Thyroid gland (tissue), 4 donors: ENCODE measurements at places on chromosomes 3 and 15. TPM values are rescaled to one million over a fixed set of nuclear protein-coding genes. Genes with fewer than 3 reads are reported as not detected.
A peak's percentile ranks its signal among the peaks of the same experiment; 100 is the strongest.

Gene ATP13A5
- 1.6 TPM for total RNA-seq

Gene TP63
- total RNA-seq: not detected

Gene MRPL46
- total RNA-seq: 28.2 TPM

DNA sequence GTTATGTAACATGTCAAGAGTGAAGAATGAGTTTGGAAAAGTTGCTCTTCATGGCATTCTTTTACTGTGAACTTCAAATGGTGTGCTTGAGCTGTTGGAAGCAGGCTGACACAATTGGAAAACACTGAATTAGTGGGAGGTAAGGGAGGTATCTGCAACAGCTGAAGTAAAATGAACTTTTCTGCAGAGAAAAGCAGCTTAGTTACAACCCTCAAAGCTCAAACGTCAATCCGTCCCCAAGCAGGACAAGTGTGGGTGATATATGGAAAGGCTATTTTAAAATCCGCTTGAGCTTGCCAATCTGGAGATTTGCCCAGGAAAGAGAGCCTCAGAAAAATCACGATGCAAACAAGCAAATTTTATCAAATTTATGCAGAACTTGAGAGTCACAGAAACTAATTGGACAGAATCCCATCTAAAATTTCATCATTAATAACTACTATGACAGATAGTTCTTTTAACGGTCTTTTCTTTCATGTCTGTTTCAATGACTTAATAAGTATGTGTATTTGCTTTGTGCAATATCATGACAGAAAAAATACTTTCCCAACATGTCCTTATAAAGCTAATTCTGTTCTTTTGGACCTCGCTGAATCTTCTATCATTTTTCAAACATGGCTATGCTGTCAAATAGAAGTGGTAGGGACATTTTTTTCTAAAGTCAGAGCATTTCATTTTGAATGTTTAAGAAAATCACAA is 266.6 kb upstream of the SLITRK3 start:
- no peak overlapping the region for H3K4me3 ChIP-seq
- no peaks in the 10 kb centered on the region for H3K36me3 ChIP-seq
- H3K27ac ChIP-seq: no peak overlapping the region
- H3K27me3 ChIP-seq: no peaks in the 10 kb centered on the region

DNA sequence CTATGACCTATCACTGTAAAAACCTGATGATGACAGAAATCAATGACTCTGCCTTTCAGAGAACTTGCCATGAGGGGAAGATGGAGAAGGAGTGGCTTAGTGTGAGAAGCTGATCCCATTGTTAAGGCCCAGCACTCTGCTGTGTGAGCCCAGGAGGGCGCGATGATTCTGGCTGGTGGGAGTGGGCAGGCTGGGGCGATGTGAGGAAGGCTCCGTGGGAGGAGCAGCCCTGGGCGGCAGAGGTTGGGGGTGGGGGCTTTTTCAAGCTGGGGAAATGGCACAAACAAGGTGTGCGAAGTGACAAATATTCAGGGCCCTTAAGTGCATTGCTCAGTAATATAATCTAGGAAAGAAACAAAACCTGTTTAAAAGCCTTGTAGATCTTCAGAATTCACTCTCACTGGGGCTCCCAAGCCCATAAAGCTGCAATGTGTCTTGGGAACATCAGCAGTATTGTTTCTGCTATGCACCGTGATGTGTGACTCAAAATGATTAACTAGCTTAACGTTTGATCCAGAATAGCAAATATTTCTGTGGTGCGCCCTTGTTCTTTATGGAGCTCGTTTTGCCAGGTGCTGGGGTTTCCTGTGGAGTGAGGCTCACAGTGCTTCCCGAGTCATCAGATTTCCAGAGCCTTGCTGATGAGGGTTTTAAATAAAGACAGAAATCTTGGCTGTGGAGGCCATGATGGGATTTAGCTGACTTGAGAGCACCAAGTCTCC is 141.0 kb downstream of the CHDH start:
- no peaks in the 10 kb centered on the region for H3K27me3 ChIP-seq
- H3K4me1 ChIP-seq: no peaks in the 10 kb centered on the region
- no peaks in the 10 kb centered on the region for H3K36me3 ChIP-seq

GRCh38 chr3:23277688-23278087 is 74.6 kb downstream of the UBE2E2 start:
- DNase-seq: no peak
- no peak overlapping the region for H3K4me3 ChIP-seq
- H3K27ac ChIP-seq: no peak overlapping the region
- H3K27me3 ChIP-seq: no peaks in the 10 kb centered on the region
- no peaks in the 10 kb centered on the region for H3K4me1 ChIP-seq
- H3K36me3 ChIP-seq: no peaks in the 10 kb centered on the region

GRCh38 chr3:32184187-32184730 is 54.2 kb upstream of the CMTM8 start:
- H3K27ac ChIP-seq: no peak overlapping the region
- H3K36me3 ChIP-seq: no peaks in the 10 kb centered on the region
- no peak overlapping the region for H3K4me3 ChIP-seq
- no peaks in the 10 kb centered on the region for H3K27me3 ChIP-seq
- DNase-seq: no peak
- H3K4me1 ChIP-seq: peaks cover 6% of the 10 kb centered on the region

DNA sequence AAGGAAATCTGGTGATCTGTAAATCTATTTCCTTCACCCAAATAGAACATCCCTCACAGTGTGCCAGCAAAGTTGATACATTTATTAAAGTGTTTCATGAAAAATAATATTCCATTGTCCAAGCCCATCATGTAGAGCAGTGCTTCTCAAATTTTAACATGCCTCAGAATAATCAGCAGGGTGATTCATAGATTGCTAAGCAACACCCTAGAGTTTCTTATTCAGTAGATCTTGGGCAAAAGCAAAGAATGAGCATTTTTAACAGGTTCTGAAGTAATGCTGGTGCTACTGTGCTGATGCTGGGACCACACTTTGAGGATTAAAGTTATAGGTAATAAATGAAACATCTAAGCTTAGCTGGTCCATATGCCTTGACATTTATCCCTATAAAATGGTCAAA is 210.5 kb downstream of the ZIC4 start:
- H3K4me3 ChIP-seq: no peak overlapping the region
- H3K27ac ChIP-seq: no peak overlapping the region
- H3K4me1 ChIP-seq: no peaks in the 10 kb centered on the region
- no peak for DNase-seq
- H3K27me3 ChIP-seq: no peaks in the 10 kb centered on the region

GRCh38 chr15:94026458-94027304 is 204.7 kb upstream of the MCTP2 start:
- H3K27me3 ChIP-seq: no peaks in the 10 kb centered on the region
- no peaks in the 10 kb centered on the region for H3K4me1 ChIP-seq
- no peak overlapping the region for H3K27ac ChIP-seq
- no peak for DNase-seq
- no peak overlapping the region for H3K4me3 ChIP-seq
- H3K36me3 ChIP-seq: no peaks in the 10 kb centered on the region

DNA sequence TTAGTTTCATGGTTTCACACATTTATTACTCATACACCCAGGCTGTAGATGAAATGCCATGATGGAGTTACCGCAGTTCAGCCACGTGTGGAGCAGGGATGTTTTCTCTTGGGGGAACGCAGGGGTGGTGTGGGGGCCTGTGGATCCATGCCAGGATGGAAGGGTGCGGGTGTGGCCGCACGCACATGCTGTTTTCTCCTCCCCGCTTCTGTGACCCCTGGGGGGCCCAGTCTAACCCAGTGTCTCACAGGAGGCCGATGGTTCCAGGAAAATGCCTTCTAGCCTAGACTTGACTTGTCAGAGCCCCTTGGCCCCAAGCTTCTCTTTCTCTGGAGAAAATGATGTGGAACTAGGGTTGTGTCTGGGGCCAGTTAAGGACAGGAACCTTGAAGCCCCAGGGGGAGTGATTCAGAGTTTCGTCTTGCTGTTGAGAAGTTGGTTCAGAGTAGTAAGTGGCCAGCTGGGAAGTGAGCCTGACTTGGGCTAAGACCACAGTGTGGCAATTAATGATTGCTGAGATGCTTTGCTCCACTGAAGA is 240.4 kb upstream of the BHLHE40 start:
- H3K4me3 ChIP-seq: no peak overlapping the region
- no peaks in the 10 kb centered on the region for H3K36me3 ChIP-seq
- DNase-seq: no peak
- H3K27me3 ChIP-seq: no peaks in the 10 kb centered on the region
- H3K4me1 ChIP-seq: peaks cover 60% of the 10 kb centered on the region
- peak overlapping the region; percentile 91 for H3K27ac ChIP-seq

GRCh38 chr3:114155370-114155821 is 23.5 kb downstream of the DRD3 start:
- no peaks in the 10 kb centered on the region for H3K36me3 ChIP-seq
- H3K4me3 ChIP-seq: no peak overlapping the region
- H3K4me1 ChIP-seq: no peaks in the 10 kb centered on the region
- no peak for DNase-seq
- no peaks in the 10 kb centered on the region for H3K27me3 ChIP-seq

DNA sequence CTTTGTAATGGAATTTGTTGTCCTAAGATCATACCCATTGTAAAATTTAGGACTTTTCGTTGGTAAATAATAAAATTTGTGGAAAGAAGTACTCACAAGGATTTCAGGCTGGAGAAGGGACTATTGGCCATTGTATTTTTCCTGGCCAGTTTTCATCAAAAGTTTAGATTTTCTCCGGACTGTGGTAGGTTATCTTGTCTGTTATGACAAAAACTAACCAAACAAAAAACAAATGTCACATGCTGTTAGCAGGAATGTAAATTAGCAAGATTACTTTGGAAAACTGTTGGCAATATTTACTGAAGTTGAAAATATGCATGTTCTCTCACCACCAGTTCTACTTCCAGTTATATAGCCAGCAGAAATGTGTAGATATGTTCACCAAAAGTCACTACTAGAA is 27.8 kb downstream of the PDE8A start:
- H3K4me3 ChIP-seq: no peak overlapping the region
- H3K36me3 ChIP-seq: no peaks in the 10 kb centered on the region
- no peak for DNase-seq
- no peak overlapping the region for H3K27ac ChIP-seq
- H3K27me3 ChIP-seq: no peaks in the 10 kb centered on the region

DNA sequence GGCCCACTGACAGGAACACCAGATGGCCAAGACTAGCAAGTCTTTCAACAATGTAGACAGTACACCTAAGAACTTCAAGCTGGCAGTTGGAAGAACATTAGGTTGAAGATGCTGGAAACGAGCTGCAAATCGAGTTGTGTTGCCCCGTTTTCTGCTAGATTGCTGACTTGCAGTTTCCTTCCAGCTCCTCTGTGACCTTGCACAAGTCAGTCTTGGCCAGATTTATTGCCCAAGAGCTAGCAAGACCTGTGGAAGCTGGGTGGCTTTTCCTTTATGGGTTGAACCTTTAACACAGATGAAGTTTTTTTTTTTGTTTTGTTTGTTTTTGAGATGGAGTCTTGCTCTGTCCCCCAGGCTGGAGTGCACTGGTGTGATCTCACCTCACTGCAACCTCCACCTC is 2.9 kb upstream of the RBM6 start:
- no peaks in the 10 kb centered on the region for H3K36me3 ChIP-seq
- no peaks in the 10 kb centered on the region for H3K27me3 ChIP-seq
- DNase-seq: no peak
- no peak overlapping the region for H3K27ac ChIP-seq
- no peak overlapping the region for H3K4me3 ChIP-seq

GRCh38 chr3:4831580-4831950 is 147.7 kb upstream of the BHLHE40 start:
- H3K36me3 ChIP-seq: no peaks in the 10 kb centered on the region
- DNase-seq: peak; percentile 50
- H3K27ac ChIP-seq: peak overlapping the region; percentile 77
- no peaks in the 10 kb centered on the region for H3K27me3 ChIP-seq

DNA sequence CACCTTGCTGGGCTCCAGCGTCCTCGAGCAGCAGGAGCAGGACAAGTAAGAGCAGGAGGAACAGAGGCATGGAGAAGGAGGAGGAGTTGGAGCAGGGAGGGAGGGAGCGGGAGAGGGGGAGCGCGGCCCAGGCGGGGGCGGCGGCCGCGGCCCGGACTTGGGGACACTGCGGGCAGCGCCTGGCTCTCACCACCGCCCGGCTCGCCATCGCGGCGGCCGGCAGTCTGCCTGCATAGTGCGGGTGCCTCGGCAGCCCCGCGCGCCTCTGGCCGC is 440 bp downstream of the DCBLD2 start:
- peak overlapping the region; percentile 78 for H3K4me3 ChIP-seq
- peaks cover 13% of the 10 kb centered on the region for H3K4me1 ChIP-seq
- H3K36me3 ChIP-seq: no peaks in the 10 kb centered on the region
- peak overlapping the region; percentile 84 for H3K27ac ChIP-seq

DNA sequence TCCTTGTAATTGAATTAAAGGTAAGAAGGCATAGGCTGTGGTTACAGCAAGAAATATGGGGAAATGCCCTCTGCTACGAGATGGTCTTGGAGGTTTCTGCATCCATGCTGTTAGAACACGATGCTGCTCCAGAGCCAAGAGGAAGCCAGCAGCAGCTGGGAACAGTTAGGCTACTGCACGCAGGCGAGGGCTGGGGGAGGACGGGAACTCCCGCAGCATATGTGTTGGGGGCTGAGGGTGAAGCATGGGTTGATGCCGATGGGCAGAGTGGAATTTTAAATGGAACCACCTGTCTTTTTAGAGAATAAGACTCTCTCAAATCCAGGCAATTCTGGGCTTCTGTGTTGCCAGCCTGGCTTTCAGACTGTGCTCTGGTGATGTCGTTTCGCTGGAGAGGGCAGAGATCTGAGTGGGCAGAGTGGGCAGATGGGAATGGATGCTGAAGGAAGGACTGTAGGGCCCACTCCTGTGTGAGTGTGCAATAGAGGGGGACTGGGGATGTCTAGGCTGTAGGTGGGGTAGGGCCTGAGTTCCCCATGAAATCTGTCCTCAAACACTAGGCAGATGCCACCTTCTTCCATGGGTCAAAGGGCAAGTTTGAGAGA is 417.0 kb upstream of the TPM1 start:
- H3K36me3 ChIP-seq: no peaks in the 10 kb centered on the region
- no peak for DNase-seq
- no peak overlapping the region for H3K4me3 ChIP-seq
- no peaks in the 10 kb centered on the region for H3K27me3 ChIP-seq
- peaks cover 19% of the 10 kb centered on the region for H3K4me1 ChIP-seq

- H3K4me3 ChIP-seq: no peak overlapping the region
- no peak for DNase-seq
- H3K36me3 ChIP-seq: no peaks in the 10 kb centered on the region
- H3K27ac ChIP-seq: no peak overlapping the region
- H3K27me3 ChIP-seq: no peaks in the 10 kb centered on the region
- no peaks in the 10 kb centered on the region for H3K4me1 ChIP-seq
Observed at GRCh38 chr3:197015790-197016736, 13.6 kb downstream of the MELTF start.
